Cortex of kidney (tissue), 1 donor: ENCODE measurements at places on chromosomes 12 and 14.

DNA sequence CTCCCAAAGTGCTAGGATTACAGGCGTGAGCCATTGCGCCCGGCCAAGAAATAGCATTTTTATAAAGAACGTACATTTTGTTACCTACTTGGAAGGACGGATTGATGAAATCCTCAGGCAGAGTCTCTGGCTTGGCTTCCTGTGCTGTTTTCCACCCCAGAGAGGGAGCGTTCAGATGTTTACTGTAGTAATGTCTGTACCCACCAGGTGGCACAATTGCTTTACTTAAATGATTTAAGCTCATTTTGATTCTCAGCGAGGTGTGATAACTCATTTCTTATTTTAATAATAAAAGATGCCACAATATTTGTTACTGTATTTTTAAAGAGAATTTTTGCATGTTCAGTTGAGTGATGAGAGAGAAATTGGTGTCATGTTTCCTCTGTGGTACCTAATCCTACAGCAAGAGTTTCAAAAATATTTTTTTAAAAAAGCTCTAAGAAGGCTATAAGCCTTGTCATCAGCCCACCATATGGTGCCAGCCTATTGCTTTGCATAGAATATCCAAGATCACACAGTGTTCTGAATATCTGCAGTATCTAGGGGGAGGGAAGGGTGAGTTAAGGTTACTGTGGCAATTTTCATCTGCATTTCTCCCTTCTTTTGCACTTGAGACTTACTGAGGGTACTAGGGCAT is 82.6 kb upstream of the TRAF3 start:
- no peak for DNase-seq

GRCh38 chr12:114361545-114361944 is 44.4 kb downstream of the TBX5 start:
- no peak for DNase-seq

GRCh38 chr12:57087010-57087690 is 1.8 kb upstream of the NAB2 start:
- no peak for DNase-seq

GRCh38 chr12:52210186-52210924 is 18.5 kb upstream of the KRT80 start:
- DNase-seq, result no peak

- no peak for DNase-seq
Observed at GRCh38 chr14:61322011-61322798, 826 bp downstream of the PRKCH start.

DNA sequence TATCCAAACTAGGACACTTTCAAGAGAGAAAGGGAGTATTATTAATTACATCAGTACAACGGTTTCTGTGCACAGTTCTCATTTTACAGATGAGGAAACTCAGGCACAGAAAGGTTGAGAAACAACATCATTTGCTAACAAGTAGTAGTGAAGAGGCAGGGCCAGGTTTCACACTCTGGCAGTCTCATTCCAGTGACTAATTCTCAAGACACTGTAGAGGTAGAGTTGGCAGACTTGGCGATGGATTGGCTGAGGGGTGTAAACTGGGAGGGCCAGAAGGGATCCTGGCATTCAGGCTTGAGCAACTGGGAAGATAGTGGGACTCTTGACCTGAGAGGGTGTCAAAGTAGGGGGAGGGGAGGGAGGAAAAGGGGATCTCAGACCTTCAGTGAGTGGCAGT is 73.8 kb upstream of the BDKRB2 start:
- no peak for DNase-seq

GRCh38 chr12:80168936-80169335 is 69.6 kb downstream of the OTOGL start:
- DNase-seq, result no peak

DNA sequence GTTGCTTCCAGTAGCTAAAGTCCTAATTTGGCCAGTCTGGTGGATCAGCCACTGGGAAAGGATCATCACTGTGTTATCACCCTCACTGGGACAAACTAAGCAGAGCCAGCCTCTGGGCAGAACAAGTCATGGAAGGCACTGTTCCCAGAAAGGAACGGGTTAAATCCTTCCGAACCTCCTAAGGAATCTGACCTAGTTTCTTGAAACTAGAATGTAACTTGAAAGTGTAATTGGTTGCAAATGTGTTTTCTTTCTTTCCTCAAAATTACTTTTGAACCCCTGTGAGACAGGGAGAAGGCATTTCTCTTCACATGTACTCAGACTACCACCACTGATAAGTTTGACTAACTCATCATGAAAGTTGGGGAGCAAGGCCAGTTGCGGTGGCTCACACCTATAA is 18.7 kb upstream of the KICS2 start:
- no peak for DNase-seq

GRCh38 chr12:119412811-119413794 is 78.6 kb downstream of the CCDC60 start:
- no peak for DNase-seq

DNA sequence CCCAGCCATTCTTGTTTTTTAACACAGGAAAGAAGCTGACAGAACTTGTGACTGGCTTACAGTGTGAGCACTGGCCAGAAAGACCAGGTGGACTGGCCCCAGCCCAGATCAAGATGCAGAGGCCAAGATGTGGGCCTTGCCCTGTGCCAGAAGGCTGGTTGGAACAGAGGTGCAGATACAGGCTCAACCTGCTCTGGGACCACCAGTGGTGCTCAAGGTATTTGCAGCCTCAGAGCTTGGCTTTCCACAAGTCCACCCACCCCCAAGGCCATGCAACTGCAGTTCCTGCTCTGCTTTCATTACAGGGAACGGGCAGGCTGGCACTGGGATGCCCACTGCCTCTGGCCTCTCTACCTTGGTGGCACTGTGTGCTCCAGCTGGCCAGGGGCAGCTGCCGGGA is 23.3 kb downstream of the ZFC3H1 start:
- DNase-seq, result no peak
